ENCODE measurements at places on chromosomes 4 and X.

DNA sequence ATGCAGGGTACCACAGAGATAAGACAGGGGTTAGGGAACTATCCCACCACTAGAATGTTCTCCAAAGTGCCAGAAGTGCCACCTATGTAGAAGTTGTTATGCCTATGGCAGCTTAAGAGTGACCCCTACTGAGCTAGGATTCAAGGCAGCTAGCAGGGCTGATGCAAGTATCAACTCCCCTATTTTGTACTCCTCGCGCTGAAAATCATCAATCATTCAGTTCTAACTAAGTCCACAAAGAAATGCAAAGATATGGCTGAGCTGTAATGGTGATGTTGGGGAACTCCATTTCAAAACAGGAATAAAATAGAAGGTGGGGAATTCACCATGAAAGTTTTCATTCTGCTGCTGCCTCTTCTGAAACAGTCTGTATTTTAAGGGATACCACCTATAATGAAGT lies 13.8 kb downstream of the ACSL4 start:
- no peak for DNase-seq

DNA sequence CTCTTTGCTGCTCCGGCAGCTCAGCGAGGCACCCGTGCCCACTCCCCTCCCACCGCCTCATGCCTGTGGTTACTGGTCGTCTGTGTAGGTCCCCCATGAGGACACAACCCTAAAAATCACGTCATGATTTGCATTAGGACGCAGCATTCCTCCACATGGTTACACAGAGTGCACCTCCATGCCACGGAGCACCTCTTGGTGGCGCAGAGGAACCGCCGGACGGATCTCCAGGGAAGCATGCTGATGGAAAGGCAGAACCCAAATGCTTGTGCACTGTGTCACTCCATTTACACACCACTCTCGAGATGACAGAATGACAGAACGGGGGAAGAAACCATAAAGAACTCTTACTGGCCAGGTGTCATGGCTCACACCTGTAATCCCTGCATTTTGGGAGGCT lies 22.4 kb downstream of the FAM53A start:
- DNase-seq = no peak

- DNase-seq = no peak
Observed at GRCh38 chr4:1105067-1105466, 8.3 kb downstream of the RNF212 start.

DNA sequence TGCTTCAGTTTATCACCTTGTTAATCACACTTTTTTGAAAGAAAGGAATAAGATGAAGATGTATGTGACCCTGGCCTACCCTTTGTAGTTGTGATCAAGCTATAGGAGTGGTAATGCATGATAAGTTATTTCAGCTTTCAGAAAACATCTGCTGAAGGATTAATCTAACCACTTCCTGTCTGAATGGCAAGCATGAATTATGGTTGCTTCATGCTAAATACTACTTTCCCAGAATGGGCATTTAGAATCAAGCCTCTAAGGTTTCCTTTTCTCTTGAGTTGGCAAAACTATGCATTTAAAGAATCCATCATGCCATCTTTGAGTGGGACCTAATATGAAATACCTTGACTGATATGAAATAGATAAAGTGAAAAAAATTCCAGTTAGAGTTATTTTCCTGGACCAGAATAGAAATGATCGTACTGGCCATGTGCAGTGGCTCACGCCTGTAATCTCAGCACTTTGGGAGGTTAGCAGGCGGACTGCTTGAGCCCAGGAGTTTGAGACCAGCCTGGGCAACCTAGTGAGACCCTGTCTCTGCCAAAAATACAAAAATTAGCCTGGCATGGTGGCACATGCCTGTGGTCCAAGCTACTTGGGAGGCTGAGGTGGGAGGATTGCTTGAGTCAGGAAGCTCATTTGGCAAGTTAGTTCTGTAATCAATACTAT lies 59.1 kb downstream of the ANXA3 start:
- DNase-seq = no peak

DNA sequence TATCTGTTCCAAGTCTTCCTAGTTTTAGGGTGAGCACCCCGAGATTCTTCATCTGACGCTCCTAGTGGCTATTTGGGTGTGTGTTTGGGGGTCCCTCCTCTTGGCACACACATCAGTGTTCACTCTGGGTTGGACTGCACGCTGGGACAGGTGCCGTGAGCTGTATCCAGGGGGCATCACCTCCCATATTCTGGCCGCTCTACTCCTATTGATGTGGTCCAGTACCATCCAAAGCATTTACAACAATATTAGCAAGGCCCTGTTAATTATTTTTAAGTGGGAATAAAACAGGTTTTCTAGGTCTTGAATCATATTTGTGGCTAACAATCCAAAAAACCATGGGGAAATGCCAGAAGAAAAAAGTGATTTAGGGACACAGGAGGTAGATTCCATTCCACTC lies 26.4 kb downstream of the CYTL1 start:
- no peak for DNase-seq

DNA sequence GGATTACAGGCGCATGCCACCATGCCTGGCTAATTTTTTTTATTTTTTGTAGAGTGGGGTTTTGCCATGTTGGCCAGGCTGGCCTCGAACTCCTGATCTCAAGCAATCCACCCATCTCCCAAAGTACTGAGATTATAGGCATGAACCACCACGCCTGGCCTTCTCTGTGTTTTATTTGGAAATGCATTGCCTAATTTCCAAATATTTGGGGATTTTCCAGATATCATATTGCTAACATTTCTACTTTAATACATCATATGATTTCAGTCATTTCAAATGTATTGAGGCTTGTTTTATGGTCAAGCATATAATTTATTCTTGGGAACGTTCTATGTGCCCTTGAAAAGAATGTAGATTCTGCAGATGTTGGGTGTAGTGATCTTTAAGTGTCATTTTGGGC lies 38.8 kb downstream of the FGF2 start:
- DNase-seq = no peak

Measured in NCI-H1436 (cell line).